Vagina (tissue), 2 donors: ENCODE measurements at places on chromosomes 7 and 10. TPM values are rescaled to one million over a fixed set of nuclear protein-coding genes. Genes with fewer than 3 reads are reported as not detected.

GRCh38 chr10:50533296-50533695, 90.5 kb downstream of the SGMS1 start:
- no peak for DNase-seq

DNA sequence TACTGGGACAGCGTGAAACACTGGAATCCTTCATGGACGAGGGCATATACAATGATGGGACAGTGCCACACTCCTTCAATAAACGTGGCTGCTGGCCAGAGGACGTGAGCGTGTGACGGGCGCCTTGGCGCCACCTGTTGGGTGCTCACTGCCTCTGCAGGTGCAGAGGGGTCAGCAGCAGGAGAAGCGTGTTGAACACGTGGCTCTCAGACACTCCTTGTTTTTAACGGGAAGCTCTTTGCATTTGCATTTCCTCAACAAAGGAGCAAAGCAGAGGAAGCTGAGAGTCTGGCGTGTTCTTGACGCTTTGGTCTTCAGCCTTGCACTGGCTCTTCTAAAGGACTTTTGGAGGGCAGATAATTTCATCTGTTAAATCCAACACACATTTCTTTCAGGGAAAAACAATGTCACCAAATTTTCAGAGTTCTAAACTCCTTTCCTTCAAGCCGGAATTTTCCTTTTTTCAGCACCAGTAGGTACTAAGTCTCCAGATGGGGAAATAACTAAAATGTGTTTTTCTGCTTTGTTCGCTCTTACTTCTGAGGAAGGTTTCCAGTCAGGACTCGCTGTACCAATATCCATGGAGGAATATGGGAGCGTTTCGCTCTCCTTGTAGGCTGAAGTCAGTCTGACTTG, 2.9 kb upstream of the GET4 start:
- DNase-seq = no peak

DNA sequence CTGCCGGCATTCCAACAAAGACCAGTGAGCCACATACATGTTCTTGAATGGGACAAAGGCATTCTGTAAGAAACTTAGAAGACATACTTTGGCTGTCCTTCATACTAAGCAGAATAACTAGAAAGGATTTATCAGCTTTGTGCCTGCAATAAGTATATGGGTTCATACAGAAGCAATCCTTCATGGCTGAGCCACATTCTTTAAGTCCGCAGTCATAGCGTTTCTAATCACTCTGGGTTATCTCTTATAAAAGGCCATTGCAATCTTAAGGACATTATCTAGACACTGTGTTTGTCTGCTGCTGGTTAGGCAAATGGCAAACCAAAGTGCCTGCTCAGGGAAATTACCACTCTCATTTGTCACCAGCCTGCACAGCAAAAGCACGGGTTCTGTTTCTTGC, 488.4 kb downstream of the ACTR3B start:
- DNase-seq = no peak

DNA sequence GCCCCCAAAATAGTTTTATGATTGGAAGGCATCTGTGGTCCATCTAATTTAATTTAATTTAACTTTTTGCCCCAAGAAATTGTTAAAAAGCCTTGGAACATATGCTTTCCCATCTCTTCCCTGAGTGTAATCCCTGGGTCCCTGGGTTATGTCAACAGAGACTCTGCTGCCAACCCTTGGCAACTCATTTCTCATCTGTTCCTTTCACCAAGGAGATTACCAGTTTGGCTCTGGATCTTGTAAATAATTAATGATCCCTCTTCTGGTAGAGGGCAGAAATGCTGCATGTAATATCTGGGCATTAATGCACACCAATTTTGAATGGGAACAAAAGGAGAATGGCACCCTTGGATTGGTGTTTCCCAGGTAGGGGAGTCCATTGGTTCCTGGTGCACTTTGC, 514.2 kb downstream of the CCSER2 start:
- DNase-seq = no peak

GRCh38 chr10:14074062-14074884, 256.5 kb downstream of the FRMD4A start:
- no peak for DNase-seq

- DNase-seq = peak; percentile 69
Measured at GRCh38 chr7:135761751-135762488, 13.3 kb upstream of the FAM180A start.

DNA sequence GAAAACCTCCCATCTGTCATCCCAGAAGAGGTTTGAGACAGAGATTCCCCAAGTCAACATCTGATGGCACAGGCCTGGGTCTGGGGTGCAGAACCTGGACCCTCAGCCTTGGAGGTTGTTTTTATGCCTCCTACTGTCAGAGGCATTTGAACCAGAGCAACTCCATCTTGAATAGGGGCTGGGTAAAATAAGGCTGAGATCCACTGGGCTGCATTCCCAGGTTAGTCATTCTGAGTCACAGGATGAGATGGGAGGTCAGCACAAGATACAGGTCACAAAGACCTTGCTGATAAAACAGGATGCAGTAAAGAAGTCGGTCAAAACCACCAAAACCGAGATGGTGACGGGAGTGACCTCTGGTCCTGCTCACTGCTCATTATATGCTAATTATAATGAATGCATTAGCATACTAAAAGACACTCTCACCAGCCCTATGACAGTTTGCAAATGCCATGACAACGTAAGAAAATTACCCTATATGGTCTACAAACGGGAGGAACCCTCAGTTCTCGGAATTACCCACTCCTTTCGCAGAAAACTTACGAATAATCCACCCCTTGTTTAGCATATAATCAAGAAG, 92.0 kb downstream of the ITGA8 start:
- DNase-seq = no peak

GRCh38 chr10:114278140-114278883, 39.3 kb downstream of the VWA2 start:
- DNase-seq = no peak

GRCh38 chr7:6460303-6460702, 12.5 kb upstream of the DAGLB start:
- no peak for DNase-seq

GRCh38 chr7:46508583-46508982, 587.5 kb upstream of the IGFBP3 start:
- no peak for DNase-seq

DNA sequence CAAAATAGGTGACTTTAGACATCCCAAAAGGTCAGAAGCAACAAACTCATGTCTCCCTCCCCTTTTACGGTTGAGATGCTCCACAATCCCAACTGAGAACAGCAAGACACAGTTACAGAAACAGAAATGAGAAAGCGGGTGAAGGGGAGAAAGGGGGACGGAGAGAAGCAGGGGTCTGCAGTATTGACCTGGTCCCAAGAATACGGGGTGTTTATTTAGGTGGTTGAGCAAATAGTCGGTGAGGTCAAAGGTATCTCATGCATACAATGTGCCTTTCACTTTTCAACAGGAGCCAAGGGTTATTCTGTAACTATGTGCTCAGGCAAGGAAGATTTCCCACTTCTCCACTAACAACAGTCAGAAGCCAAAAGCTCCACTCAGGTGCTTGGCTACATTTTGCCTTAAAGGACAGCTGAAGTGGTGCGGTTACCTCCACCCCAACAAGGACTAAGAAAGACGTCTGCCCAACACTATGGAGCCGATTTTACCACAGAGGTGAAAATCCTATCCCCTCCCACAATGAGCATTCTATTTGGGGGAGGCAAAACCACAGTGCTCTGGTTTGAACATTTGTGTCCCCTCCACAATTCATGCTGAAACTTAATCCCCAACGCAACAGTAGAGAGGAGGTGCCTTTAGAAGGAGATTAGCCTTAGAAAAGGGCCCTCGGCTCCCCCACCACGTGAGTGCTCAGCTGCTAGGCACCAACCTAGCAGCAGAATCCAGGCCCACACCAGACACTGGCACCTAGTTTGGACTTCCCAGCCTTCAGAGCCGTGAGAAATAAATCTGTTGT, 77.9 kb downstream of the PARD3 start:
- no peak for DNase-seq

- DNase-seq = no peak
Measured at GRCh38 chr10:102579328-102579727, 65.0 kb upstream of the TRIM8 start.

DNA sequence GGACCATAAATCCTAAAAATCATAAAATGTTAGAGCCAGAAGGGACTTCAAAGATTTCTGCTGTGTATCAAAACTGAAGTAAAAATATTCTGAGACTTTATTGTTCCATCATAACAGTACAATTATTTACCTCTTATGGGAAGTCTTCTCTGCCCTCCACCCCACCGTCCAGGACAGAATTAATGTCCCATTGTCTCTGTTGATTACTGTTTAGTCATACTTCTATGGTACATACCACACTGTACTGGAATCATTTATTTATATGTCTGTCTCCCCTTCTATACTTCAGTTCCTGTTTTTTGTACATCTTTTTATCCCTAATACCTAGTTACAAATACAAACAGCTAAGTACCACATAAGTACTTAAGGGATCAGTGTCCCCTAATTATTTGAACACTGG, 91.4 kb upstream of the CAPZA2 start:
- DNase-seq = no peak

GRCh38 chr7:77993838-77994237, 195.3 kb downstream of the PHTF2 start:
- no peak for DNase-seq

DNA sequence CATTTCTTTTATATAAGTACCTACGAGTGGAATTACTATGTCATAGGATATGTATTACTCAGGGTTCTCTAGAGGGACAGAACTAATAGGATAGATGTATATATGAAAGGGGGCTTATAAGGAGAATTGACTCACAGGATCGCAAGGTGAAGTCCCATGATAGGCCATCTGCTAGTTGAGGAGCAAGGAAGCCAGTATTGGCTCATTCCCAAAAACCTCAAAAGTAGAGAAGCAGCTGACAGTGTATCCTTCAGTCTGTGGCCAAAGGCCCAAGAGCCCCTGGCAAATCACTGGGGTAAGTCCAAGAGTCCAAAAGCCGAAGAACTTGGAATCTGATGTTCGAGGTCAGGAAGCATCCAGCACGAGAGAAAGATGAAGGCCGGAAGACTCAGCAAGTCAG, 59.8 kb downstream of the GALNT17 start:
- DNase-seq = no peak

DNA sequence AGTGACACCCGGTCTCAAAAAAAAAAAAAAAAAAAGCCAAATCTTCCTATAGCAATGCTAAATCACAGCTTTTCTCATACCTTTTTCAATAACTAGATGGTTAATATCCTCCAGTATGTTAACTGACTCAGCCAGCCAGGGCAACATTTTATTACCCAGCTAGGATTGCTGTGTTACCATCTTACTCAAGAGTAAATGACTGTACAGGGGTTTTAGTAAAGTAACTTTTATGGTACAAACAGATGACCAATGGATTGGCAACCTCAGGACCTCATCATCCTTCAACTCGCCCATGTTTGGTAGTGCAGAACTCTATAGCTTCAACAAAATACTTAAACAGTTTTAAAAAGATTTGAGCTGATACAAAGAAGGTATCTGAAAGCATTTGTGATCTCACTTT, 59.5 kb downstream of the HBP1 start:
- no peak for DNase-seq

DNA sequence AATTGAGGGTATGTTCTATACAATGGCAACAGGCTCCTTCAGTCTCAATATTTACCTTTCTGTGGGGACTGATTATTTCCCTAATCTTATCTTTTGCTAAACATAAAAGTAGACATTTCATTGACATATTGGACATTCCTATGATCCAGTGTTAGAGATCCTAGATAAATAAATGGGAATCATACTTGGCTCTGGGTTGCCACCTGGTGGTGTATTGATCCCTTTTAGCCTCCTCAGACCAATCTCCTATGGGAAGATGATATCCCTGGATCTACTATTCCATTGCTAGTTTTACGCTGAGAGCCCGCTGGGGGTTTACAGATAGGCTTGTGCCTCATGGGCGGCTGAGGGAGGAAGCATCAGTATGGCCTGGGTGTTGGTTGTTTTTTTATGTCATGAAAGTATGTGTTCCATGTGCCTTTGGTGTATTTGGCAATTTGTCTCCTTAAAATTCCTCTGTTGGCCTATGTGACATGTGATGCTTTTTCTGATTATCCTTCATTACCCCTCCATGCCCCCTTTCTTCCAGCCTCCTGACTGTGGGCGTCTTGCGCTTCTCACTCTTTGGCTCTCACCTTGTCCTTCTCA, 18.8 kb downstream of the CELF2 start:
- DNase-seq = no peak

GRCh38 chr7:28530175-28530802, 118.0 kb downstream of the CREB5 start:
- no peak for DNase-seq

GNGT1 gene
- not detected for total RNA-seq

CFAP69 gene
- 2.7 TPM for total RNA-seq

ODAD2 gene
- total RNA-seq = 0.25 TPM

GIMAP2 gene
- total RNA-seq = 9.6 TPM

ALOX5 gene
- 22.8 TPM for total RNA-seq

OGDHL gene
- 3.4 TPM for total RNA-seq

NME8 gene
- total RNA-seq = not detected

GCK gene
- 1.7 TPM for total RNA-seq
